RCC 7860 (cell line): ENCODE measurements at places on chromosomes 13 and 19.
A peak's percentile ranks its signal among the peaks of the same experiment; 100 is the strongest.

GRCh38 chr19:31553846-31554215 lies 204.6 kb upstream of the TSHZ3 start:
- no peak for DNase-seq

DNA sequence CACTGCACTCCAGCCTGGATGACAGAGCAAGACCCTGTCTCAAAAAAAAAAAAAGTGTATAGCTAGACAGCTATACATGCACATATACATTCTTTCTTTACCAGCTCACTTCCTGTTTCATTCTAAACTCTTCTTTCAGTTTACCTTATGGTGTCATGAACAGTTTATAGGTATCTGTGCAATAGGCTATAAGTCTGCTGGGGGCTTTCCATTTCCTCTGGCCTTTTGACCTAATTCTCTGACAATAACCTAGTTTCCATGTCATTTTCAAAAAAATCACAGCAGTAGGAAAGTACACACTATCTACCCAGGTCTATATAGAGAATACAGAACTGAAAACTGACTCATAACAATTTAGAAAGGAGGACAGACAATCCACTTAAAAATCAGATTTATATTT lies 24.4 kb upstream of the URAD start:
- DNase-seq, result no peak

GRCh38 chr13:24671386-24672113 lies 8.7 kb upstream of the ATP12A start:
- peak; percentile 46 for DNase-seq

GRCh38 chr13:52845766-52846566 lies 2.5 kb downstream of the PCDH8 start:
- no peak for DNase-seq

DNA sequence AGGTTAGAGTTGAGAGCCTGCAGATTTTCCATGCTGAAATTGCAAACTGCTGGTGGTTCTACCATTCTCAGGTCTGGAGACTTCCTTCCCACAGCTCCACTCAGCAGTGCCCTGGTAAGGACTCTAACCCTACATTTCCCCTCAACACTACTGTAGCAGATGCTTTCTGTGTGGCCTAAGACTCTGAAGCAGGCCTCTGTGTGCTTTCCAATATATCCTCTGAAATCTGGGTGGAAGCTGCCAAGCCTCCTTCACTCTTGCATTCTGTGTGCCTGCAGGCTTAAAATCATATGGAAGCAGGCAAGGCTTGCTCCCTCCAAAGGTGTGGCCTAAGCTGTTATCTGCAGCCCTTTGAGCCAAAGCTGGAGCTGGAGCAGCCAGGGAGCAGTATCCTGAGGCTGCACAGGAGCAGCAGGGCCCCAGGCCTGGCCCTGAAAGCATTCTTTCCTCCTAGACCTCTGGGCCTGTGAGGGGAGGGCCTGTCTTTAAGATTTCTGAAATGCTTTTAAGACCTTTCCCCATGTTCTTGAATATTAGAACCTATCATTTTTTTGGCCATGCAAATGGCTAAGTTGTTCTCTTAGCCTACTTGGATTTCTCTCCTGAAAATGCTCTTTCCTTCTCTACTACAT lies 134.1 kb upstream of the TSHZ3 start:
- no peak for DNase-seq

GRCh38 chr19:28710278-28710677 lies 502.7 kb downstream of the UQCRFS1 start:
- peak; percentile 31 for DNase-seq
